Colonic mucosa (tissue), 4 donors: ENCODE measurements at places on chromosomes 12 and 14. TPM values are rescaled to one million over a fixed set of nuclear protein-coding genes. Genes with fewer than 3 reads are reported as not detected.

GRCh38 chr14:69327507-69327906 is 67.5 kb downstream of the GALNT16 start:
- no peak for DNase-seq
- H3K27ac ChIP-seq: no peak overlapping the region
- no peaks in the 10 kb centered on the region for H3K27me3 ChIP-seq
- no peak overlapping the region for H3K4me3 ChIP-seq
- H3K36me3 ChIP-seq: no peaks in the 10 kb centered on the region
- H3K4me1 ChIP-seq: no peaks in the 10 kb centered on the region

The SLC25A3 gene
- total RNA-seq: 698 TPM

DNA sequence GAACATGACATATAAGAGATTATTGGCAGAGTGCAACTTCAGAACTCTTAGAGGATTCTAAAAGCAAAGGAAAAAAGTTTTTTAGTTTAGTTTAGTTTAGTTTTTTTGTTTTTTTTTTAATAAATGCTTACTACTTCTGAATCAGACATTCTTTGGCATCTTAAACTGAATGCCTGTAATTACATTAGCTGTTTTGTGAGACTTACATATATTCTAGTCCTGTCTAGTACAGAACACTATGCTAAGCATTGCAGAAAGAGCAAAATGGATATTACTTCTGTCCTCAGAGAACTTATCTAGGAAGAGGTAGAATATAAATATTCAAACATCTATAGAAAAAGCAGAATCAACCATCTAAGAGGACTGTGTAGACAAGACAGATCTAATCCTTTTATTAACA is 133.2 kb downstream of the RAD51B start:
- no peak for DNase-seq
- H3K4me1 ChIP-seq: no peaks in the 10 kb centered on the region
- H3K27ac ChIP-seq: no peak overlapping the region
- H3K27me3 ChIP-seq: no peaks in the 10 kb centered on the region

DNA sequence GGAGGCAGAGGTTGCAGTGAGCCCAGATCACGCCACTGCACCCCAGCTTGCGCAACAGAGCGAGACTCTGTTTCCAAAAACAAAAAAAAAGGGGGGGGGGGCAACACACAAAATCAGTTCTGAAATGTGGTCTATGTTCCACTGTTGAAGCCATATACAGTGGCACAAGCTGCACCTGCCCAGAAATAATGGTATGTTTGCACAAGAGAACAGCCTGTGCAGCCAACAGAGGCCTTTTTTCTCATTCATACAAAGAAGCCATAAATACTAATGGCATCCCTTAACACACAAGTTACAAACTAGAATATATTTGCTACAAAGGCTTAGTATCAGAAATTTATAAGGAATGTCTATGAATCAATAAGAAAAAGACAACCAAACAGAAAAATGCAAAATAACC is 37.1 kb downstream of the ITPR2 start:
- H3K4me3 ChIP-seq: no peak overlapping the region
- no peaks in the 10 kb centered on the region for H3K36me3 ChIP-seq
- no peak overlapping the region for H3K27ac ChIP-seq
- H3K27me3 ChIP-seq: no peaks in the 10 kb centered on the region
- DNase-seq: no peak

GRCh38 chr14:79732911-79733655 is 478.2 kb downstream of the DIO2 start:
- no peaks in the 10 kb centered on the region for H3K4me1 ChIP-seq
- DNase-seq: no peak
- no peak overlapping the region for H3K4me3 ChIP-seq
- H3K36me3 ChIP-seq: no peaks in the 10 kb centered on the region
- no peak overlapping the region for H3K27ac ChIP-seq
- no peaks in the 10 kb centered on the region for H3K27me3 ChIP-seq

DNA sequence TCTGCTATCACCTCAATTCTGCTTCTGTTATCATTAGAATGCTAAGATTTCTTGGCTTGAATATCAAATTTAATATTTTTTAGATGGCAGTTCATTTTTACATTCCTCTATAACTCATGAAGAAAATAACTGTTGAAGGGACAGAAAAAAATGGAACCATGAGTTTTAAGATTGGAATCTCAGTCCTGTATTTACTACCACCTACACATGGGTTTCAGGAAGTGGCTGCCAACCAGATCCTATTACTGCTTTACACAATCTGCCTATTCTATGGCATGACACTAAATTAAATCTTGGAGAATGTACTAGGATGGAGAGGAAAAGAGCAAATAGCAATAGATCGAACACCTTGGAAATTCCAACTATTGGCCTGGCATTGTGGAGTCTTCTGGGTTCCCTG is 140.8 kb downstream of the DUSP6 start:
- no peaks in the 10 kb centered on the region for H3K27me3 ChIP-seq
- H3K4me1 ChIP-seq: no peaks in the 10 kb centered on the region
- no peak overlapping the region for H3K4me3 ChIP-seq
- no peak for DNase-seq
- H3K27ac ChIP-seq: no peak overlapping the region

The C12orf54 gene
- not detected for total RNA-seq

The CFAP54 gene
- 0.32 TPM for total RNA-seq

The IL31 gene
- total RNA-seq: not detected

The APOF gene
- total RNA-seq: 0.15 TPM

The TPPP2 gene
- 0.94 TPM for total RNA-seq

GRCh38 chr14:99159341-99160340 is 112.4 kb downstream of the BCL11B start:
- no peaks in the 10 kb centered on the region for H3K36me3 ChIP-seq
- no peak overlapping the region for H3K4me3 ChIP-seq
- no peak overlapping the region for H3K27ac ChIP-seq
- H3K27me3 ChIP-seq: no peaks in the 10 kb centered on the region
- no peak for DNase-seq

- no peak overlapping the region for H3K27ac ChIP-seq
- no peak for DNase-seq
- no peaks in the 10 kb centered on the region for H3K4me1 ChIP-seq
- H3K36me3 ChIP-seq: no peaks in the 10 kb centered on the region
Observed at GRCh38 chr14:96940009-96940408, 142.8 kb downstream of the VRK1 start.

The TSPAN8 gene
- 1,318 TPM for total RNA-seq

- H3K4me1 ChIP-seq: peaks cover 5% of the 10 kb centered on the region
- H3K4me3 ChIP-seq: no peak overlapping the region
- H3K36me3 ChIP-seq: no peaks in the 10 kb centered on the region
- DNase-seq: no peak
Observed at GRCh38 chr14:68230950-68231717, 411.6 kb downstream of the RAD51B start.

GRCh38 chr14:35988550-35988949 is 162.4 kb downstream of the BRMS1L start:
- H3K4me3 ChIP-seq: no peak overlapping the region
- no peaks in the 10 kb centered on the region for H3K4me1 ChIP-seq
- H3K27me3 ChIP-seq: no peaks in the 10 kb centered on the region
- H3K27ac ChIP-seq: no peak overlapping the region
- H3K36me3 ChIP-seq: no peaks in the 10 kb centered on the region
